GM13976 (cell line): ENCODE measurements at places on chromosomes 1 and 21.

DNA sequence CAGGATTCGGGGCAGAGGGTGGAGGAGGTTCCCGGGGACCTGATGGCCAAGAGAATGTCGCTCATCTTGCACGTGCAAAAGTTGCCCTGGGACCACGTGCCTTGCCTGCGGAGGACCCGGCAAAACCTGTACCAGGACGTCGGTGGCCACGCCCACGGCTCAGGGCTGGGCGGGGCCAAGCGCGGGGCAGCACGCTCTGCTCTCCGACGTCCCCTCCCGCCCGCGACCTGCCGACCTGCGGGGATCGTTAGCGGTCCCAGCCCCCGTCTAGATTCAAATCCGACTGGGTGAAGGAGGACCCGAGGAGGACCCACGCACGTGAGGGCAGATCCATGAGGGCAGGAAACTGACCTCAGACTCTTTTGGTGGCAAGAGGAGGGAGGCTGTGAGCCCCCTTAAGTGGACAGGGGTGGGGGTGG, at the start of gene C1orf167:
Gene C1orf167 (plus strand): TSS at position 206 of the 419 bp plus-strand sequence. CDS start 2,208 bp downstream, outside the sequence.
- DNase-seq, result peak; percentile 45

DNA sequence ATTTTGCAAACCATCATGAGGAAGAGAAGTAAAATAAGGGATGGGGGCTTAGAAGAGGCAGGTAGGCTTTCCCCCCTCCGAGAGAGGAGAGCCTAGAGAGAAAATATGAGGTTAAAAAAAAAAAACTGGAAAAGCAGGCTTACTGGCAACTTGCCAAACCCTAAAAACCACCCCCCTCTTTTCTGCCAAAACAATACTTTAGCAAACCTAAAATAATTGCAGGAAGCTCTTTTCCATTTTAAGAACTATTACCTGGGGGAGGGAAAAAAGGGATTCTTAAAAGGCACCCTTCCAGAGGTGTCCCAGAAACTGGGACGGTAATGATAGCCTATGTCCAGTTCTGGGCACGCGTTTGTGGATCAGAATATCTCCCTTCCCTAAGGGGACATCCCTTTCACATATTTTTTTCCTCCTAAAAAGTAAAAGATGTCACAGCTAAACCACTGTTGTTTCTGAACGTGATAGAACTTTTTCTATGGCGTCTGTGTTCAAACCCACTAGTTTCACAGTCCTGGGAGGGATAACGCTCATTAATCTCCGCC, 1.1 kb upstream of the NFIA start:
- DNase-seq, result no peak

DNA sequence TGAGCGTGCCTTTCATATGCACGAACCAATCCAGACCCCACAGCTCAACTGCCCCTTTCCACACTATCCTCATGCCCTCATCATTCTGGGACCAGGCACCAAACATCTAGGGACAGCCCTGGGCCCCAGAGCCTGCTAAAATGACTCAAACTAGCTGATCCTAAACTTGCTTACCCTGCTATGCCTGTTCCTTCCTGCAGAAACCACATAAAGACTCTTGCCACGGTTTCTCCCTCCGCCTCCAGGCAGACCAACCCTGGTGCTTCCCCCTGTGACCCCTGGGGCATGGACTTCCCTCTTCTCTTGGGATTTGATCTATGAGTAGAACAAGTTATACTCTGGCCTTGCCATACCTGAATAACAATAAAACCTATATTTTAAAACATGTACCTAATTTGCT, 138.0 kb upstream of the CD34 start:
- no peak for DNase-seq

DNA sequence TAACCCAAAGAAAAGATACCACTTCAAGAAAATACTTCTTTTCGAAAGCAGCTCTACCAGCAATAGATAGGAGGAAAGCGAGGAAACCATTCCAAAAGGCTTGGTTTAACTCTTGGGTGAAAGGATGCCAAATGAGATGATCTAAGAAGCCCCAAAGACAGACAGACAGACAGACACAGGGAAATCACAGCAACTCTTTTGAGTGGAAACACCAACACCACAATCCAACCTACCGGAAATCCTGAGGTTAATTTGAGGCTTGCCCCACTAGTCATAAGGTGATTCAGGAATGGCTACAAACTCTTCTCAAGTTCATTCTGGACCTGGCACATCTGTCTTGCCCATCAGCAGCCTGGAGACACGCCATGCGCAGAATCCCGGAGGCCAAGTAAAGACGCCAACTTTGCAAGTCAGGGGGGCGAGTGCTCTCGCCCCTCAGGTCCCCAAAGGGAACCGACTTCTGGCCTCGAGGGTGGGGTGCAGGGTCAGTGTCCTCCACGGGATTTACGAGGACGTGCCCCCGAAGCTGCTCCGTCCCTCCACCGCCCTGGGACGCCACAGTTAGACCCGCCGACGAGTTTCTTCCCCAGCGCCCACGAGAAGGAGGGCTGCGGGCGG, 778 bp downstream of the EVI5 start:
- peak; percentile 51 for DNase-seq

DNA sequence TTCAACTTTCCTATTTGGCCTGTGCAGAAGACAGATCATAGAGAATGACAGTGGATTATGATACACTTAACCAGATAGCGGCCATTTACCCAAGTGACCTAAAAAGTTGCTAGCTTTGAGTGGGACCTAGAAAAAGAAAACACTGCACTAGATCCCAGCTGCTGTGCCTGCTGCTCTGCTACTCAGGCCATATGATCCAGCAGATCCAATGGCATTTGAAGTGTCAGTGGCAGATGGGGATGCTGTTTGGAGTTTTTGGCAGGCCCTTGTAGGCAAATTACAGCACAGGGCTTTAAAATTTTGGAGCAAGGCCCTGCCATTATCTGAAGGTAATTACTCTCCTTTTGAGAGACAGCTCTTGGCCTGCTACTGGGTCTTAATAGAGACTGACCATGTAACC, 74.0 kb upstream of the KCNE2 start:
- DNase-seq, result no peak

DNA sequence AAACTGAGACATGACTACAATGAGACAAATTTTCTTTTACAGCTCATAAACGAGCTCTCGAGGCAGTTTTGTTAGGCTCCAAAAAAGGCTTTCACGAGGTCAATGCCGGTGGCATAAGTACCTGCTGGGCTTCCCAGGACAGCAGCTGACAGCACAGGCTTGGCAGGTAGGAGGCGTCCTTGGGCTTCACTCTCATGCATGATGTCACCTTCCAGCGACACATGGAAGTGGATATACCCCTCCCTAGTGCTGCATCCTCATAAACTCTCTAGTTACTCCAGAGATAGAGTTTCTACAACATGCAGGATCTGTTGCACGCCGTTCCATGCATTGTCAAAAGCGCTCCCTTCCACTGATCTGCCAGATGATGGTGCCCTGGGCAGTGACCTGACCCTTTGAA, 112.5 kb upstream of the PAXBP1 start:
- DNase-seq, result no peak

GRCh38 chr21:17542371-17543011, 29.6 kb downstream of the CXADR start:
- no peak for DNase-seq

DNA sequence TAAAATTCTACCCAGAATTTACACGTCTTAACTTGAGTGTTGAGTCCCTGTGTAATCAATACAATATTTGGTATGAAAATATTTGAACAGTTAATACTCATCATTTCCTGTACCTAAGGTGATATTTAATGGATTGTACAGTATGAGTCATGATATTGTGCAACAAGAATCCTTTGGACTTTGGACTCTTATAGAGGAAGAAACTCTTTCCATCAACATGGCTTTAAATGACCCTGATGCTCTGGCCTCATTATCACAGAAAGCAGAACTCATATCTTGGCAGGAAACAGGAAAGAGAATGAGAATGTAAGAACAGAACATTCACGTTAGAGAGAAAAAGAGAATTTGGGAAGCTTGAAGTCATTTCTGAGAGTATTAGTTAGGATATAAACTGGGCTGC, 168.8 kb upstream of the B3GALT2 start:
- DNase-seq, result no peak

- no peak for DNase-seq
Measured at GRCh38 chr1:145922266-145922665, 3.7 kb upstream of the PEX11B start.

GRCh38 chr1:244329591-244330317, 122.0 kb downstream of the ADSS2 start:
- DNase-seq, result no peak

- no peak for DNase-seq
Measured at GRCh38 chr21:34797921-34798535, 129.2 kb downstream of the CLIC6 start.

- DNase-seq, result no peak
Measured at GRCh38 chr21:40186045-40186444, 318.8 kb downstream of the PCP4 start.

GRCh38 chr1:24930260-24931145, at the start of gene RUNX3:
Gene RUNX3 (minus strand): TSS chr1:24930276. CDS start chr1:24929868, 408 bp downstream.
- DNase-seq, result peak; percentile 97

DNA sequence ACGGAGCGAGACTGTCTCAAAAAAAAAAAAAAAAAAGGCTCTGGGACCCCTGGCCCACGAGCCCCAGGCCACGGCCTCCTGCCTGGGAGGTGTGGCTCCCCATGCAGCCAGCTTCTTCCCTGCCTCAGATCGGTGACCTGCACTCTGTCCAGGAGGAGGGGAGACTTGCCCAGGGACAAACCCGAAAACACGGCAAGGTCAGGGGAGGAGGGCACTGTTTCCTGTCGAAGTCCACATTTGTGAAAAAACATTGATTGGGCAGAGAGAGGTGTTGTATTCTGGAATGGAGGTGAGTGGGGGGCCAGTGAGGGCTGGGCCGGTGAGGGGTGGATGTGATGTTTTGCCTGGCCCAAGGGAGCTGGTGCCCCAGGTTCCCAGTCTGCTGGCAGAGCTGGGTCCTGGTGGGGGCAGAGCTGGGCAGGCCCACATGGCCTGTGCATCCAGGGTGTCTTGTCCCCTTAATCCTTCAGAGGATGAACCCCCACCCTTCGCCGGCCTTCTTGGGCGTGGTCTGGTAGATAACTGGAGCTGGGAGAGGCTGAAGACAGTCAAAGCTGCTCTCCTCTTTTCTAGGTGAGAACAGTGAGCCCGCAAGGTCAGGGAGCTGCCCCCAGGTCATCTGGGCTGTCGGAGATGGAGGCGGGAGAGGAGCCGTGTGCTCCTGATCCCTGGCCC, 12.4 kb upstream of the FAAP20 start:
- DNase-seq, result no peak

DNA sequence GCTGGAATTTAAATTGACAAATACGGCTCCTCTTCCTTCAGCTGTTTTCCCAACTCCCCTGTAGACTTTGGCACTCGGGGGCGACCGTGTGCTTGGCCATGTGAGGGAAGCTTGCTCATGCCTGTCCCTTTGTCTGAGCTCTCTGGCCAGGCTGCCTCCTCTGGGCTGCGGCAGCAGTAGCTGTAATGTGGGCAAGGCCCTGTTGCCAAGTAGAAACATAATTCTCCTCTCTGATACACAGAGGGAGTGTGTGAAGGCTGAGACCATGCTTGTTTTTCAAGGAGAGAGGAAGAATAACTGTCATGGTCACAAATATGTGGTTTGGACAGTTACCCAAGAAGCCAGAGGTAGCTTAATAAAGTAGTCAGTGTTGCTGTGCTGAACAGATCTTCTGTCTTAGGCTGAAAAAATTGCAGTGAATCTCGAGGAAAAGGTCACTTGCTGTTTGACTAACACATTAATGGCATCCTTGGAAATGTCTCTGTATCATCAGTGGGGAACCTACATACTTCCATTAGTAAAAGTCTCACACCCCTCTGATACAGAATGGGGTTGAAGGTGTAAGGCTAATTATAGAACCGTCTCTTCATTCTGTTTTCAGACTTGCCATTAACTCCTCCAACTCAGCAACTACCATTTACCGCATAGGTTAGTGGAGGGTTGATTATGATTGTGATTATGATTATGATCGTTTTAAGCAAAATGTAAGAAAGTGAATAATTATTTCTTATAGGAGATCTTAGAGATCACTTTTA, 94.6 kb downstream of the TGFB2 start:
- DNase-seq, result no peak

DNA sequence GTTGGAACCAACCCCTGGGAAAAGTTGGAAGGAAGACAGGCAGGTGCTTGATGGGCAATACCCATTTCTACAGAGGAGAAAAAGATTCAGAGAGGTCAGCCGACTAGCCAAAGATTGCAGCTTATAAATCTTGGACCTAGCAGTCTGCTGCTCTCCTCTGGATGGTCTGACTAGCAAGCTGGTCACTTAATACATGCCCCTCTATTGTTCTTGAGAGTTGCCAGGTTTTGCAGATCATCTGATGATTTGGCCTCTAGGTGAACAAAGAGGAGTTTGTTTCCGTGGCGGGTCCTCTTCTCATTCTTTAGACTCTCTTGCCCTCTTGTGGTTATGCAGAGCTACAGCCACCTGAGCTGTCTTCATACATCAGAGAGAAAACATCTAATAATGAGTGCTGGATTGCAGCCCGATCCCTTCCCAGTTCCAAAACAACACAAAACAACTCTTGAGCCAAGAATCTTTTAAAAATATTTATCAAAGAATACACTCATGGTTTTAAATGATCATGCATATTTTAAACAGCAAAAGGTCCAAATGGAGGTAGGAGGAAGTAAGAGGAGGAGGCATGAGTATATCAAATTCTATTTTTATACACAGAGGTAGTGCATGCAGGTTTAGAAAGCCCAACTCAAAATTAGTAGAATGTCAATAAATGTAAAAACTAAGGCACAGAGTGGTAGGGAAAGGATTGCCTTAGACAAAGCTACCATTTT, 115.7 kb downstream of the SLC30A10 start:
- peak; percentile 63 for DNase-seq

DNA sequence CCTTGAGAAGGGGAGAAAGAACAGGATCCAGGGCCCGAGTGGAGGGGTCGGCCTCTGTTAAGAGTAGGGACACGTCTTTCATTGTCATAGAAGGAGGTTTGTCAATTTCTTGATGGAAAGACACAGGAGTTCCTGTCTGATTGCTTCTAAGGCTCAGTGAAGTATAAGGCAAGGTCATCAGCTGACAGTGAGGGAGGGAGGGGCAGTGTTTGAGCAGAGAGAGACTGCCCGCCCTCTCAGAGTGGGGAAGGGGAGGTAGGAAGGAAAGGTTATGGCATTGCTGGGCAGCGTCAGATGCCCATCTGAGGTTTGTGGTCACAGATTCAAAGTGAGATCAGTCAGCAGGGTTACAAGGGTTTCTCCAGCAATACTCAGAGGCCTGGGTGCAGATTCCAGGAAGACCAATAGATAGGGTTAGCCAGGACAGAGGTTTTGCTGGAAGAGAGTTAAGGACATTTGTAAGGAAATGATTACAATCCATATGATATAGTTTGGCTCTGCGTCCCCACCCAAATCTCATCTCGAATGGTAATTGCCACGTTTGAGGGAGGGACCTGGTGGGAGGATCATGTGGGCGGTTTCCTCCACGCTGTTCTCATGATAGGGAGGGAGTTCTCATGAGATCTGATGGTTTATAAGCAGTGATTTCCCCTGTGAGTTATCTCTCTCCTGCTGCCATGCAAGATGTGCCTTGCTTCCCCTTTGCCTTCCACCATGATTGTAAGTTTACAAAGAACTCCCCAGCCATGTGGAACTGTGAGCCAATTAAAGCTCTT, 127.2 kb upstream of the GJB5 start:
- DNase-seq, result no peak
